ENCODE measurements at places on chromosomes 1 and 21.

DNA sequence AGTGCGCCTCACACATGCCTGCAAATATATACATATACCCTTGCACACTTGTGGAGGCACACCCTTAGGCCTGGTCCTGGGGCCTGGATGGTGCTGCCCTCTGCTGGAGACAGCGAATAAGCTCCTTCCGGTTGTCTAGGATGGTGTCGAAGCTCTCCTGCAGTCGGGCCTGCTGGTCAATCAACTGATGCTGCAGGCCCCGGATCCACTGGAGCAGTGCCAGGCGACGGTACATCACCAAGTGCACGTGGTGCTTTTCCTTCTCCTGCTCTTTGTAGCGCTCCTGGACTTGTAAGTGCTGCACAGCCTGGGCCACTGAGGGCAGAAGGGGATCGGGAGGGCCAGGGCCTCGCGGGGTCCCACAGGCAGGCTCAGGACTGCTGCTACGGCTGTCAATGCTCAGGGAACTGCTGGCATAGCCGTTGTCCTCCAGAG is 3.1 kb downstream of the C1orf216 start:
- DNase-seq = no peak

GRCh38 chr1:230632273-230632873 is 9.9 kb upstream of the COG2 start:
- DNase-seq = no peak

DNA sequence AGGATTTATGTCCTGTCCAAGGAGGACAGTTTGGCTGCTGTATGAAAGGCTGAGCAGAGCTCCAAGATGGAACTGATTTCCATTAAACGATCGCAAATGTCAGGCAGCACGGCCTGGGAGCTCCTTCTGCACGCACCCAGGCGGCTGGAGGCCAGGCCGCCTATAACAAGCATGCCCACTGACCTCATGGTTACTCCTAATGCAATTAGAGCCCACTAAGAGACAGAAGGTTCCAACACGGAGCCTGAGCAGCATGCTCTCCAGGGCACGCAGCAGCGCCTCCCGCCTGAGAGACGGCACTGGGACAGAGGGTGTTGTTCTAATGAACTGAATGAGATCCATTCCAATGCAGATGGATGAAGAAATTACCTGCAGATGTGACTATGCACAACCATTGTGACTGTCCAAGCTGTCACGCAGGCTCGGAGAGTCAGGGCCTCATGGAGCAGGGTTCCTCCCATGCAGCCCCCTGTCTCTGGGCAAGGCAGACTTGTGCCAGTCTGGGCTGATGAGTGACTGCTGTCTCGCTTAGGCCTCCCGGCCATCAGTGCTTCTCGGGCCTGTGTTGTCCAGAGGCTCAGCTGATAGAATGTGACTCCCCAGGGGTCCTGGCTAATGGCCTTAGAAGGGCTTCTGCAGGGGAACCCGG is 25.2 kb upstream of the CDCA8 start:
- DNase-seq = no peak

DNA sequence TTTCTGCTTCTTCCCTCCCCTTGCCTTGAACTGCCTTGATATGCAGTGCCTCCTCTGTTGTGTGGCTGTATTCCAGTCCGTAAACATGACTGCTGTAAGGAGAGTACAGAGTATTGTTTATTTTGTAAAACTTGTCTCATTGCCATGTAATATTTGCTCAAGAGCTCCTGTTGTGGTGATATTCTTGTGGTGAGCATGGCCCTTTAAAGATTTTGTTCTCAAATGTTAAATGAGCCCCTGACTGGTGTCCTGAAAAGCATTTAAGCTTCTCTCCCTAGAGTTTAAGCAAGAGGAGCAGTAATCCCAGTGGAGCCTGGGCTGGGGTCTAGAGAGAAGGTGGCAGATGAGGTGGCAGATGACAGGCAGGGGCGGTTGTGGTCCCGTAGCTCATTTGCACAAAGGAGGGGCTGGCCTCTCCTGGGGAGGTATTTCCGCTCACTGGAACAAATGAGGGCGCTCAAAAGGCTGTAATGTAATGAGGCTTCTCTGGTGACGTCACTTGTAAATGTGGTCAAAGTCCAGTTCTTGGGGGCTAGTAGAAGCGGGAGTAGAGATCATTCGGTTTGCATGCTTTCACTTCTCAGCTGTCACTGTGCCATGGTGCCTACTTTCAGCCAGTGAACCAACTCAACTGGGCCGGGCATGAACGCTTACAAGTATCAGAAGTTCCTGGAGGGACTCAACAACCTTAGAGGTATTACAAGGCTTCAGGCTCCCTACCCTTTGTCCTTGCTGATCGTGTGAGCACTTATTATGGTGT is 46.0 kb upstream of the MACF1 start:
- no peak for DNase-seq

GRCh38 chr1:3580231-3580630 is 31.1 kb downstream of the MEGF6 start:
- DNase-seq = no peak

GRCh38 chr1:34362949-34363348 is 186.2 kb downstream of the C1orf94 start:
- no peak for DNase-seq

DNA sequence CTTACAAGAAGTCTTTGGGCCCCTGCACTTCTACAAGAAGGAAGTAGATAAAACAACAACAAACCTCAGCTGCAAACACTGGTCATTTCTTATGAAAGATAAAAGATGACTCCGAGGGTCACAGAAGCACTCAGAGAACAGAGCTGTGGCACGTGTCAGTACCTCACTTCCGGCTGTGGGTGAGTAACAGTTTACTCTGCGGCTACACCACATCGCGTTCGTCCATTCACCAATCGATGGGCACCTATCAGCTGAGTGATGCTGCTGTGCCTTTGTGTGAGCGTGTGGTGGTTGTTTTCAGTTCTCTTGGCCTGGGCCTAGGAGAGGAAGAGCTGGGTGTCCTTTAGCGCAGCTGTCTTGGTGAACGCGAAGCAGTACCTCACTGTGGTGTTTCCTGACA is 49.9 kb downstream of the COL6A1 start:
- DNase-seq = no peak

GRCh38 chr21:16117331-16117730 is 387.5 kb downstream of the USP25 start:
- no peak for DNase-seq

DNA sequence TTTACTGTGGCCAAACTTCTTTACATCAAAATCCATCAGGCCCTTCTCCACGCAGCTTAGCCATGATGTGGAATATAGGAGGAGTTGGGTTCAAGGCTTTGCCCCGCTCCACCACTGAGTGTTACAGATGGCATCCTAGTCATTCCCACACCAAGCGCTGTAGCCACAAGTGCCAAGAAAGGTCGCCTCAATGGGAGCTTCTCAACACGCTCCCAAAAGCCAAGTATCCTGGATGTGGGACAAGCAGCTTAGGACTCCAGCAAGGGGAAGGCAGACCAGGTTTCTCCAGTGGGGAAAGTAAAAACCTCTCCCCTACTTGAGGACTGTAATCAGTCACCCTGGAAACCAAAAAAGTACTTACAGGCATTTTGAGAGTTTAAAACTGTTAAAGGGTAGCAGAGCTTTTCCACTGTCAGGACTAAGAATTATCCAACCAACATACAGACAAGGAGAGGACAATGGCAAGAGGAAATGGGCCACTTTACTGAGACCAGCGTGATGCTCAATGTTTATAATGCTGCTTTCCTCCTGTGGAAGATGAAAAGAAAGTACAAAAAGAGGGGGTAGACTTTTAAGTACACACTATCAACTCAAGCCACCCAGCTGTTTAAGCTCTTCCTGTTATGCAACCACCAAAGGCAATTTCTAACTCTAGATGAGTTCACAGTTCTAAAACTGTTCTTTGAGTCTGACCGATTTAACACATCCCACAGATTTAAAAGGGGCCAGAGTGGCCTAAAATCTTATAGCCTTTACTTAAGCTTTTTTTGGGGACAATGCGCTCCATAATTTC is 120.7 kb upstream of the KRTAP19-8 start:
- DNase-seq = no peak

- DNase-seq = no peak
Measured at GRCh38 chr1:230194525-230194924, 127.5 kb downstream of the GALNT2 start.

- no peak for DNase-seq
Measured at GRCh38 chr1:188062456-188062855, 1233.7 kb downstream of the PLA2G4A start.

DNA sequence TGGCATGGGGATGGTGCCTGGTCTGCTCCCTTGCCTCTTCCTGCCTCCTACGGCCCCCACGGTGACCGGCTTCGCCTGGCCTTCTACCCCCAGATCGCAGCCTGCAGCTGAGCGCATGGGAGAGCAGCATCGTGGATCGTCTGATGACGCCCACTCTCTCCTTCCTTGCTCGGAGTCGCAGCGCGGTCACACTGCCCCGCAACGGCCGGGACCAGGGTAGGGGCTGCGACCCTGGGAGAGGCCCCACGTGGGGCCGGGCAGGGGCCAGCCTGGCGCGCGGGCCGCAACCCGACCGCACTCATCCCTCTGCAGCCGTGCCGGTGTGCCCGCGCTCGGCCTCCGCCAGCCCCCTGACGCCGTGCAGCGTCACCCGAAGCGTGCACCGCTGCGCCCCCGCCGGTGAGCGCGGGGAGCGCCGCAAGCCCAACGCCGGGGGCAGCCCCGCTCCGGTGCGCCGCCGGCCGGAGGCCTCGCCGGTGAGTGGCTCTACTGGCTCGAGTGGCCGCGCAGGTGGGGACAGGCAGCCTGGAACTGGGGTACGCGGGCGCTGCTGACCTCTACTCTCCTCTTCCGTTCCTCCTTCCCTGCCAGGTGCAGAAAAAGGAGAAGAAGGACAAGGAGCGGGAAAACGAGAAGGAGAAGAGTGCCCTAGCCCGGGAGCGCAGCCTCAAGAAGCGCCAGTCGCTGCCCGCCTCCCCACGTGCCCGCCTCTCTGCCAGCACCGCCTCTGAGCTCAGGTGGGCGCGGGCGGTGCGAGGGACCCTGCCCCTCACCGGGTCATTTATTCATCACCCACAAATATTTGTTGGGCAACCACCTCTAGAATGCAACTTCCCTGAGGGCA is 20.4 kb downstream of the MAP7D1 start:
- DNase-seq = no peak

GRCh38 chr1:21307663-21308305 is 17.5 kb upstream of the ECE1 start:
- DNase-seq = no peak

DNA sequence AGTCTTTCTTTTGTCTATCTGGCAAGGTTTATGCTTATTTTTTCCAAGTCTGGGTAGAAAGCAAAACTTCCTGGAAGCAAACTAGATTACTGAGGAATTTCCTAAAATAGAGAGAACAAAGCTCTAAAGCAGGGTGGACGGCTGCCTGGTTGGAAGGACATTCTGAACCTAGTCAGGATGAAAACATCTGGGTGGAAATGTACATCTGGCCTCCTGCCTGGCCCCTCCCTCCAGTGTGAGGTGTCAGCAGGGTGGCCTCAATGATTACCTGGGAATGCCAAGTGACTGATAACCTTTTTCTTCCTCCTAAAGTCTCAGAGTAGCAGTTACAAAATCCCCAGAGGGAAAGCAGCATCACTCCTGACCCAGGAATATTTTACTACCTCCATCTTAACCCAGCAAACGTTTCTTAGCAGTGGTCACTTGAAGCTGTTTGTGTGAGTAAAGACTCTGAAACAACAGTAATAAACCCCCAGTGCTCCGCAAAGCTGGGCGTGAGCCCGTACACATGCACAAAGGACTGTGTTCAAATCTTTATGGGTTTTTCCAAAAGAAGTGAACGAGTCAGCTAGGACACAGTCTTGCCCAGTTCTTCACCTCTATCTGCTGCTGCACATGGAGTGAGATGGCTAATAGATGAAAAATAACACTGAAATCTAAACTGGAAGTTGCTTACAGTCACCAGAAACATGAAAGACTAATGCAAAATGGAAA is 18.9 kb downstream of the ANGPTL7 start:
- DNase-seq = no peak

DNA sequence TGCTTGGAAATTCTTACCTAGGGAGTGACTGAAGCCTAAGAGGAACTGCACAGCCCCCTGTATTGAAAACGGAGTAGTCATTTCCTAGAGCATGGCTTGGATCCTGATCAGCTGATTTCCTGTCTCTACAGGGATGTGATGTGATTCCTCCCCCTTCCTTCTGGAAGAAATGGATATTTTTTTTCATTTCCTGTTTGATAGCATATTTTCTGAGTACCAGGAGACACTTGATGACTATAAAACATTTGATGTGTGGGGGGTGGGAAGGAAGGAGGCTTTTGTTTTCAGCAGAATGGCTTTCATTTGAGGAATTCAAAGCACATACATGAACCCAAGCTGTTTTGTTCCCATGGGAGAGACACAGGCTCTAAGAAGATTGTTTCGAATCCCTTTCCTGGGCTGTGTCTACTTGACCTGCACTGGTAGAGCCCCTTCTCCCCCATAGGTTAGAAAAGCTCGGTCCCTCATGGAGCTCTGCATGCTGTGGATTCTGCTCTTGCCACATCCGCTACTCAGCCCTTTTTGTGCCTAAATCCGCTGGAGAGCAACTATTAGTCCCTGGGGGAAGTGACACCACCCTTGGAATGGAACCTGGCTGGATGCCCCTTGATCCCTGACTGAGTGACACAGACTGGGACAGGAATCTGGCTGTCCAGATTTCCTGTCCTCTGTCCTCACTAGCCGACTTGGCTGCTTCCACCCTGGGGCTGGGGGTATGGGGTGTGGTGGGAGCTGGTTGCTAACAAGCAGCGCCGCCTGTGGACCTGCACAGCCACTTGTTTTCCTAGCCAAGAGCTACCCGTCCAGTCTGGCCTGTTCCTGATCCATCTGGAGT is 71.8 kb upstream of the MACF1 start:
- DNase-seq = no peak

DNA sequence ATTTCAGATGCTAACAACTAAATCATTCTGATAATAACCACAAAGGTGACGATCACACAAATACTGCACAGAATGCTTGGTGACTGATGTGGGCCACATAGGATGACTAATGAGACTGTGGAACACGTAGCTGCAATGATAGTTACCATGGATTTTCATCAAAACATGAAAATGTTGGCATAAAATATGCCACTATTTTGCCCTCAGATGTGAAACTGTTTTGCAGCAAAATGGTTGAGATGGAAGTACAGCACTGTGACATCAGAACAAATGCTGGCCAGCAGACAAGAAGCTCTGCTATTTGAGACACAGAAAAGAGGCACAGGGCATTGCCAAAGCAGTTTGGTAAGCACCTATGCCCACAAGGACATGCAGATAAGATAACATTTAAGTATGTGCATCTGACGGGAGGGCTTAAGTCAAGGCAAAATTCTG is 83.8 kb downstream of the NIBAN1 start:
- DNase-seq = no peak

DNA sequence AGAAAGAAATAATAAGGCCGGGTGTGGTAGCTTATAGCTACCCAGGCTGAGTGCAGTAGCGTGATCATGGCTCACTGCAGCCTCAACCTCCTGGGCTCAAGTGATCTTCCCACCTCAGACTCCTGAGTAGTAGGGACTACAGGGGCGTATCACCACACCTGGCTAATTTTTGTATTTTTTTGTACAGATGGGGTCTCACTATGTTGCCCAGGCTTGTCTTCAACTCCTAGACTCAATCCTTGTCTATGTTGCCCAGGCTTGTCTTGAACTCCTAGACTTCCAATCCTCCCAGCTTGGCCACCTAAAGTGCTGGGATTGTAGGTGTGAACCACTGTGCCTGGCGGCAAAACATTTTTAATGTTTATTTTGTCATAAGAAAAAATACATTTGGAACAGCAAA is 30.5 kb downstream of the MIXL1 start:
- DNase-seq = no peak

All from fibroblast of skin of left biceps (primary cell).